ENCODE measurements at places on chromosomes 16 and 17.

- no peak for DNase-seq
Measured at GRCh38 chr17:48894886-48895285, 2.3 kb downstream of the ATP5MC1 start.

DNA sequence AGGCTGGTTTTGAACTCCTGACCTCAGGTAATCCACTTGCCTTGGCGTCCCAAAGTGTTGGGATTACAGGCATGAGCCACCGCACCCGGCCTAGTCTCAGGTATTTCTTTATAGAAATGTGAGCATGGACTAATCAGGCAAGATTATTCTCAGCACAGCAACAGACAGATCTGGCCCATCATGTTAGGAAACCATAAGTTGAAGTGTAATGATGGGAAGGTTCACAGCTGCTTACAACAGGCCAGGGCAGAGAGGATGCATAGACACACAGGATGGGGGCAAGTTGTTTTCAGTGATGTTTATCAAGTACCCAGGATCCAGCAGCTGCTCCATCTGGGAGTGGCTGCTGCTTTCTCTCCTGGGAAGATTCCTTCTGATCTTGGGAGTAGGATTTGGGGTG, 16.6 kb upstream of the NOS2 start:
- no peak for DNase-seq

DNA sequence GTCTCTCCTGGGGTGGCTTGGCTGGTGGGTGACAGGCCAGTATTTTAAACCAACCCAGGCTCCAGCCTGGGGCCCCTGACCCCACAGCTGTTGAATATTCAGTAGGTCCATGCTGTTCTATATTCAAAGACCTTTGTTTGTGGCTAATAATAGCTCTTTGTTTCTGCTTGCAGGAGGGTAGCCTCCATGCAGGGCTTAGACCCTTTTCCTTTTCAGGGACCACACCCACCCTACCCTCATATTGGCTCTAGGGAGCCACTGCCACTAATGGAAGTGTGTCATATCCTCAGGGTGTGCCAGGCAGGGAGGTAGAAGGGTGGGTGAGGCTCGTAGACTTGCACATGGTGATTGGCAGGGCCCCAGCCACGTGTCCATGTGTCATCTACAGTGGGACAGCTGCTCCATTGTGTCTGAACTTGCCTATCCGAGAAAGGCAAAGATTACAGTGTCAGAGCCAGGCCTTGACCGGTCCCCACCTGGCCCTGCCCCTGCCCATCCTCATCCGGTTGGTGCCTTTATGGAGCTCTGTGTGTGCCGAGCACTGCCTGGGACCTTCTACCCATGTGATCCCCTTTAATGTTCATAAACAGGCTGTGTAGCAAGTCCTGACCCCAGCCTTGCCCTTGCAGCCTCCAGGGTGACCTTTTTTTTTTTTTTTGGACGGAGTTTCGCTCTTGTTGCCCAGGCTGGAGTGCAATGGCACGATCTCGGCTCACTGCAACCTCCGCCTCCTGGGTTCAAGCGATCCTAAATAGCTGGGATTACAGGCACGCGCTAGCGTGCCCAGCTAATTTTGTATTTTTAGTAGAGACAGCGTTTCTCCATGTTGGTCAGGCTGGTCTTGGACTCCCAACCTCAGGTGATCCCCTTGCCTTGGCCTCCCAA, 22.1 kb downstream of the TMC7 start:
- no peak for DNase-seq

- DNase-seq, result no peak
Measured at GRCh38 chr17:13919818-13920217, 149.5 kb upstream of the COX10 start.

DNA sequence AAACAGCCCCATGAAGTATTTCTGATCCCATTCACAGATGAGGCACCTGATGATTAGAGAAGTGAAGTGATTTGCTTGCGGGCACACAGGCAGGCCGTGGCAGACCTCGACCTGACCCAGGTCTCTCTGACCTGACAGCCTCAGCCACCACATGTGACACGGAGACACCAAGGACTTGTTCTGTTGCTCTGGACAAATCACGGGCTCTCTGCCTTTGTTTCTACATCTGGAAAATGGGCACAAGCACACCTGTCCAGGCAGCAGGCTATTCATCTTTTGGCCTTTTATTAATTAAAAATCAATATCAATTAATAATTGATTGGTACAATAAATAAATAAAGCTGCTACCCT, 3.4 kb downstream of the MAP3K14 start:
- DNase-seq, result no peak

Measured in hindlimb muscle (tissue), 1 donor.